Central memory CD4-positive, alpha-beta T cell (primary cell): ENCODE measurements at places on chromosomes 16 and 17.

GRCh38 chr17:32936894-32937500 is 9.0 kb downstream of the TMEM98 start:
- DNase-seq = peak; percentile 21

DNA sequence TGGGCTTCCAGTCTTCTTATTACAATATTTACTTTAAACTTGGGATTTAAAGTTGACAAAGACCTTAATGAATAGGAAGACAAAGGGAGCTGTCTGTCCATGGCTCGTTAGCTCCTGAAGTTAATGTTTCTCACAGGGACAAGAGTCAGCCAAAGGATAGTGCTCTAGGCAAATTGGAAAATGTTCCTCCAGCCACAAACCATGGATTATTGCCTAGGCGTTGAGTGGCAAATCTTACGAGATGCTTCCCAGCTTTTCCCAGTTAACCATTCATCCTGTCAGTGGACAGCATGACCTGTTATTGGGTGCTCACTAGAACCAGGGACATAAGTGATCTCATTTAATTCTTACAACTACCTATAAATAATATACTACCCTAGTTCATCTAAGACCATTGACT is 3.6 kb downstream of the TEX2 start:
- DNase-seq = no peak

GRCh38 chr17:78316115-78316866 is 43.6 kb downstream of the SOCS3 start:
- no peak for DNase-seq

GRCh38 chr17:81406117-81406953 is 11.1 kb downstream of the BAHCC1 start:
- DNase-seq = no peak

DNA sequence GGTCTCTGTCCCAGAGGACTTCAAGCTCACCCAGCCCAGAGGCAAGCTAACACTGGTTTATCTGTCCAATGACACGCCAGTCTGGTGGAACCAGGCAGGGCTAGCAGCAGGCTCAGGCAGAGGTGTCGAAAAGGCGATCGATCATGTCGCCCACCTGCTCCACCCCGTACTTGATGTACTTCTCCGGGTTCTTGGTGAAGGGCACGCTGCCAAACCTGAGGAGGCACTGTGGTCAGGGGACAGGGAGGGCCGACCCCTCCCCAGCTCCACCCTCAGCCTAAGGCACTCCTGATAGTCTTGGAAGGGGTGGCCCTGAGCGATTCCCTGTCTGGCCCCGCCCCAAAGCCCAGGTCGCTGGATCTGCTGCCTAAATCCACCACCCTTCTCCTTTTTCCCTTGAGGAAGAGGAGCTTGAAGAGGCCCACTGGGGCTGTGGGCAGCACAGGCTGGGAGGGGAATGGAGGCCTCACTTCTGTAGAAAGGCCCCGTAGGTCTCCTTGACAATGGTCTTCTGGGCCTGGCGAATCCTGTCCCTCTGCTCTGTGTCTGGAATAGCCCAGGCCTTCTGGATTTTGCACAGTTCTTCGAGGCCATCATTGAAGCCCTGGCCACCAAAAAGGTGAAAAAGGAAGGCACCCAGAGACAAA is 4.7 kb downstream of the ZACN start:
- DNase-seq = no peak

- peak; percentile 34 for DNase-seq
These were observed at the start of gene CD68 for GRCh38 chr17:7579001-7579833. CD68 (plus strand) TSS chr17:7579638; CDS start chr17:7579678, 40 bp downstream.

GRCh38 chr17:909642-910323 is 69.8 kb downstream of the NXN start:
- no peak for DNase-seq

DNA sequence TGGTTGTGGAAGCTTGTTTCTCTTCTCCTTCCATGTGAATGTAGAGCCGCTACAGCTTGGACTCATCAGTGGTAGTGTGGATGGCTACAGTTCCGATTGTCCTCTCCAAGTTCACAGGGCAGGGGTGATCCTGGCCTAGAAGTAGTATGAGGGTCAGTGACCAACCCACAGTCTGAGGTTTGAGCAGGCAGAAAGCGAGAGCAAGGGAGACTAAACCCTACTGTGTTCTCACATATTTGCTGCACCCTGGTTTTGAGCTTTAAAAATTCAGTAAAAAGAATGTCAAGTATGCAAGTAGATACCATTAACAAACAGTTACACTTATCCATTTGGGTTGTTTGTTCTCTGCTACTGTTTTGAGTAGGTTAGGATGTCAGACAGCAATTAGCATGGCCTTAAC is 148.9 kb downstream of the MRTFB start:
- no peak for DNase-seq

DNA sequence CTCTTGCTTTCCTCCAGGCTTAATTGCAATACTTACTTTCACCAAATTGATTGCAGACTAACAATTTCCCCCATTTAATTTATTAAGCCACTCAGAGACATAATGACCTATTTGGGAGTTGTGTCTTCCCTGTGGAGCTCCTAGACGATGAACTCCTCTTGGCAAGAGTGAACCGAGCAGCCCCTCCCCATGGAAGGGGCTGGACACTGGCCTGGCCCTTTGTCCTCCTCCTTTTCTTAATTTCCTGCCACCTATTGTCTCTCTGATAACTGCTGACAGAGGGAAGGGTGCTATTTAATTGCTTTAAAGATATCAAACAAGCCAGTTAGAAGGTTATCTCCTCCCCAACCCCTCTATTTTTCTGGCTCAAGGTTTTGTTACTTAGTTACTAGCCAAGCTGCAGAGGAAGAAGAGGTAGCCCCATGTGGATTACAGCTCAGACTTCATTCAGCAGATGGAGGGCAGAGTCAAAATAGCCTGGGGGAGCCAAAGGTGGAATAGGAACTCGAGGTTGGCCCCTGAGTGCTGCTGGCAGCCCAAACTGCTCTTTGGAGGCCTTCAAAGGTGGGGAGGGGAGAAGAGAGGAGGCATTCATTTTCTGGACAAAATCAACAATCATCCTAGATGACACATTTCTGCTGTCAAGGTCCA is 3.7 kb upstream of the SSTR2 start:
- no peak for DNase-seq

GRCh38 chr17:82679586-82680465 is 18.7 kb downstream of the RAB40B start:
- DNase-seq = no peak

DNA sequence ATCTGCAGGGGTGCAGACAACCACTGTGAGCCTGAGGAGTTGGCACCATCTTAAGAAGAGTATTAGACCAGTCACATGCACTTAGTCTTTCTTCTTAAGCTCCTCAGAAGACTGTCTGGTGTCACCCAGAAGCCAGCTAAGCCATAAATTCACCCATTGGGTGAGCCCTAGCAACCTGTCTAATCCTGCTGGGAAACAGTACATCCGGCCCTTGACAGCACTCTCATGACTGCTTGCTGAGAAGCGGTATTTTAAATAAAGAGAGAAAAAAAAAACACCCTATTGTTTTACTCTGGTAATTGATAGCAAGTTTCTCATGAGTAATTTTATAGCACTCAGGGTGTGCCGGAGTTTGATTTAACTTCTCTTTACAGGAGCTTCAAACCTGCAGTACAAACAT is 134.7 kb downstream of the SOX9 start:
- DNase-seq = no peak

DNA sequence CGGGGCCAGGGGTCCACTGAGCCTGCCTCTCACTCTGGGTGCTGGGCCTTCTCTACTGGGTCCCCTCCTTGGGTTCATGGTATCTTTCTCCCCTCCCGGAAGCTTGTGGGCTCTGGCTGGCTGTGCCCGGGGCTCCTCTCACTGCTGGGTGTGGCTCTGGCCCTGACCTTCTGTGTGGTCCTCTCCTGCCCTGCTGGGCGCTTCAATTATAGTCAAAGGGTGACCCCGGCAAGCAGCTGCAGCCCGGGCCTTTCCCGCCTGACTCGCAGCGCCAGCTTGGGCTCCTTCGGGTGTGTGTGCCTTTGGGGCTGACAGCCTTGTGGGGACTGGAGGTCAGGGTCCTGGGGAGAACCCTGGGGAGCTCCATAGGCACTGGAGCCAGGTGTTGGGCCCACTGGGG is 54.2 kb upstream of the PVALEF start:
- no peak for DNase-seq

- DNase-seq = no peak
These were observed 78.3 kb downstream of the CYLD start for GRCh38 chr16:50820225-50820624.

- peak; percentile 8 for DNase-seq
These were observed 47.9 kb downstream of the RABEP1 start for GRCh38 chr17:5329784-5330557.

GRCh38 chr17:14061666-14062560 is 7.4 kb upstream of the COX10 start:
- DNase-seq = no peak

DNA sequence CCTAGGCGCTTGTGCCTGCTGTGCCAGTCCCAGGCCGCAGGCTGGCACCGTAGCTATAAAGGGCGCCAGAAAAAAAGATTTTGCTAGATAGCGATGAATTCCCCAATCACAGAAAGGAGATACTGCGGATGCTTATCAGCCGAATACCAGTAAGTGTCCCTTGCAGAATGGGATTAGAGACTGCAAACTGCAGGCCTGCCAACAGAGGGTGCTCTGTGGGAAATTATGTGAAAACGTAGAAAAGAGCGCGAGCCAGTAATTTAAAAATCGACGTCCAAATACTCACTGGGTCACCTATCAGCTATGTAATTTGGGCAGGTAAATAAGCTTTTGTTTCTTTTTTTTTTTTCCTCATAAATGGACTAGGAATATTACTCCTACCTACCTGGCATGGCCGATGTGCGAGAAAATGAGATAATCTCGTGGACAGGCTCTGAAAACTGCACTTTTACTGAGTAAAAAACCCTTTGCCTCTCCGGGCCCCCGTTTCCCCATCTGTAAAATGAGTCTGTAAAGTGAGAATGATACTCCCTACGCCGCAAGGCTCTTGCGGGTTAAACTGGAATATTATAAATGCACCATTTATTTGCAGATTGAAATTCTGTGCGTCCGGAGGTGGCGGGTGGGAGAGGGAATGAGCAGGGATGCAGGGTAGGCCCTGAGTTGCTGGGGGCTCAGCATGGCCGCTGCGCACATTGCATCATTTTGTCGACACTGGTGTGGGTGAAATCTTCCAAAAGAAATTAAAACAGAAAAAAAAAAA is 1.2 kb upstream of the COG1 start:
- peak; percentile 60 for DNase-seq

DNA sequence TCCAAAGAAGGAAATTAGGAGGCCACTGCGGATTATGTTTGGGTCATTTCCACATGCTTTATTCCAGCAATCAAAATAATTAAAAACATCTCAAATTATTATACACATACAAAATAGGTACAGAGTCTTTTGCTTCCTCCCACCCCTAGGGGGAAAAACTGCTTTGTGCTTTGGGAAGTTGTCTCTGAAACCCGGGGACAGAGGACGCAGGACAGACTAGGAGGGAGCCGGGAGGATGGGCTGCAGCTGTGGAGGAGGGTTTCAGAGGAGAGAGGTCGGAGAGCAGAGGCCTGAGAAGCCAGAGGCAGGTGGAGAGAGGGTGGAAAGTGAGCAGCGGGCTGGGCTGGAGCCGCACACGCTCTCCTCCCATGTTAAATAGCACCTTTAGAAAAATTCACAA is 17.4 kb downstream of the COL1A1 start:
- no peak for DNase-seq

GRCh38 chr17:16026895-16027294 is 27.3 kb downstream of the TTC19 start:
- no peak for DNase-seq

DNA sequence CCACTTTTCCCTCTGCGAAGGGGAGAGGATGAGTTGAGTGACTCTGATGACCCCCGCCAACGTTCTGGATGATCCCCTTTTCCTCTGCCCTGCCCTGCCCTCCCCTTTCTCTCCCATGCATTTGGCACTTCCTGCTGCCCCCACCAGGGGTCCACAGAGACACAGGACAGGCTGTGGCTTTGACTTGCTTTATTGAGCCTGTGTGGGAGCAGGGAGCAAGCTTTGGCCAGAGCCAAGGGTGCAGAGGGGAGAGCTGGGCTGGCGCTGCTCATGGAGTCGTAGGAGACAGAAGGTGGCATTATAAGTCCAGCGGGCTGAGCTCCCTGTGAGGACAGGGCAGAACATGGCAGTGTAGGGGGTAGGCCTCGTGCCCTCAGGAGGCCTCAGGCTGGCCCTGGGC is 1.6 kb downstream of the PPY start:
- DNase-seq = no peak

DNA sequence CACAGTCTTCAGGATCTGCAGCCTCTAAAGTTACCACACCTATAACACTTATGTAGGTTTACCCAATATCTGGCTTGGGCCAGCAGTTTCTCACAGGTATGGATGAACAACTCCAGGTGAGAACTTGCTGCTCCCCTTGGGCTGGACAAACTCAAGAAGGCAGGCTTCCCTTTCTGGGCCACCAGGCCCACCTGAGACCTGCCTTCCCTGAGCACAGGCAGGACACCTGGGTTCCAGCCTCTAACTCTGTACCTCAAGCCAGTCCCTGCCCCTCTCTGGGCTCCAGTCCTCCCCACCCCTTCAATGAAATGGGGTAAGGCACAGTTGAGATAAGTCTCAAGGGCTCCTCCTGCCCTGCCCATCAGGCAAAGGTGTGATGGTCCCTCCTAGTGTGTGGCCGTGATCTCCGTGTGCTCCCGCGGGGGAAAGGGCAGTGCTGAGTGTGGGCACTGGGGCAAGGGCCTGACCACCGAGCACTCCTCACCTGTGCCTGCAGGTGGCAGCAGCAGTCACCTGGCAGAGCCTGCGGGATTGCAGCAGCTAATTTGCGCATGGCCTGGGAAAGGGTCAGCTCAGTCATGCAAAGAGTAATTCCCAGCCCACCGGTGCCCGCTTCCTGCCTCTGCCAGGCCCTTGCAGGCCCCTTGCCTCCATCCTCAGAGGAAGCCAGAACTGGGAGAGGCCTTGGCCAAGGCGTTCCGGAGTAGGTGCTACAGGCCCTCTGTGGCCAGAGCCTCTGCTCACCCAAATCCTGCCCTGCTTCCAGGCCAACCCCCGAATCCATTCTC is 28.2 kb upstream of the ADGRG1 start:
- DNase-seq = no peak

GRCh38 chr17:40124279-40125141 is 2.7 kb downstream of the MSL1 start:
- DNase-seq = no peak

- DNase-seq = no peak
These were observed 15.9 kb downstream of the SLC46A1 start for GRCh38 chr17:28390141-28390540.
